Left colon (tissue), 2 donors: ENCODE measurements at places on chromosomes 11 and 22.

- DNase-seq = no peak
Observed at GRCh38 chr11:11691296-11692151, 69.7 kb upstream of the GALNT18 start.

GRCh38 chr11:61145228-61146005, 15.8 kb downstream of the VPS37C start:
- DNase-seq = no peak

DNA sequence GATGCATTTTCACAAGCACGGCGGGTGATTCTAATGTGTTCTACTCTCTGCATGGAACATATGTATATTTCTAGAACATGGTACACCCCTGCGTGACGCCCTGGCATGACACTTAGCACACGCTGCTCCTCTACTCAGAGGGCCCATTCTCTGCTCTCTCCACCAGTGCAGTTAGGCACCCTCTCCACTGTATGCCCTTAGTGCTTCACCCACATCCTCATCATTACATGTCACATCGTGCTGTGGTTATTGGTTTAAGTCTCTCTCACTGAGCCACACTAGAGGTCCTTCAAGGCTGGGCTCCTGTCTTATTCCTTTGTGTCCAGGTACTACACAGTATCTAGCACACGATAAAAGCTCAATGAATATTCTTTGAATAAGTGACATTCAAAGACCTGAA, 16.7 kb downstream of the TMPRSS13 start:
- no peak for DNase-seq

DNA sequence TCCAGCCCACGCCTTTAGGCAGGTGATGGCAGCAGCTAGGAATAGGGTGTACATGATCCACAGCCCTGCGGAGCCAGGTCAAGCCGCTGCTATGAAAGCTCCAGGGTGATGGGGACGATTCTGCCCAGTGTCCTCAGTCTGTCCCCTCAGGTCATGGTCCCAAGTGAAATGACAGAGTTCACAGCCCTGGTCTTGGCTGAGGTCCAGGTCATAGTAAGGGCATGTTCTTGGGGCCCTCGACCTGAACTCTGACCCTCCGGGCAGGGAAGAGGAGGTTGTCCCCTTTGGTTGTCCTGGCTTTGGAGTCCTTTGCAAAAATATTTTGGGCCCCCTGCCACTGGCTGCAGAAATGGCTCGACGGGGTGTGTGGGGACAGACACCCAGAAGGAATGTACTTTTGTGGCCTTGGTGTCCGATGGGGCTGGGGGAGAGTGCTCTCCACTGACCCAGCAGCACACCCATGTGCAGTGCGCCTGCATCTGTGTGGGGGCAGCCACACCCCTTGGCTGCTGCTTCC, 7.3 kb downstream of the C22orf31 start:
- DNase-seq = no peak
